ENCODE measurements at places on chromosomes 13 and 19.
A peak's percentile ranks its signal among the peaks of the same experiment; 100 is the strongest.

- no peak for ATAC-seq
Observed at GRCh38 chr19:32313569-32314265, 31.7 kb upstream of the ZNF507 start.

GRCh38 chr19:19613506-19613905, 5.0 kb downstream of the PBX4 start:
- ATAC-seq: no peak

- no peak for ATAC-seq
Observed at GRCh38 chr13:26726684-26727083, 33.9 kb downstream of the GPR12 start.

DNA sequence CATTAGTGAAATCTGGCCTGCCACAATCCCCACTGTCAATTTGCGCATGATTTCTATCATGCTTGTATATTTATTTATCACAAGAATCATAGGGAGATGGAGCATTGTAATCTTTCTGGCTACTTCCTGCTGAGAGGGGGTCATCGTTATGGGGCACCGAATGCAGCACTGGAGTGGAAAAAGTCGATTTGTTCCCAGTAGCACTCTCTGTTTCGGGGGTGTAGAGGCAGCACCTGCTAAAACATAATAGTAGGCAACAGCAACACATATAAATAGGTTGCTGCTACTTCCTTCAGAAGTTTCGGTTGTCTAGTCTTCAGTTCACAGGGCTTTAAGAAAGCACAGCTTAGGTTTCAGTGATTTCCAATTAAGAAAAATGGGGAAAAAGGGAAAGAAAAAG, 23.4 kb upstream of the CEACAM21 start:
- ATAC-seq: peak; percentile 24

Measured in activated CD4-positive, CD25-positive, alpha-beta regulatory T cell treated with anti-CD3 and anti-CD28 coated beads, Interleukin-2, amount 50 U/mL, for 24 hours (primary cell).